ENCODE measurements at places on chromosomes 7 and 10. TPM values are rescaled to one million over a fixed set of nuclear protein-coding genes. Genes with fewer than 3 reads are reported as not detected.

- DNase-seq = no peak
Measured at GRCh38 chr7:130875901-130876300, 141.9 kb upstream of the KLF14 start.

The TMEM130 gene
- 64.2 TPM for polyA plus RNA-seq

DNA sequence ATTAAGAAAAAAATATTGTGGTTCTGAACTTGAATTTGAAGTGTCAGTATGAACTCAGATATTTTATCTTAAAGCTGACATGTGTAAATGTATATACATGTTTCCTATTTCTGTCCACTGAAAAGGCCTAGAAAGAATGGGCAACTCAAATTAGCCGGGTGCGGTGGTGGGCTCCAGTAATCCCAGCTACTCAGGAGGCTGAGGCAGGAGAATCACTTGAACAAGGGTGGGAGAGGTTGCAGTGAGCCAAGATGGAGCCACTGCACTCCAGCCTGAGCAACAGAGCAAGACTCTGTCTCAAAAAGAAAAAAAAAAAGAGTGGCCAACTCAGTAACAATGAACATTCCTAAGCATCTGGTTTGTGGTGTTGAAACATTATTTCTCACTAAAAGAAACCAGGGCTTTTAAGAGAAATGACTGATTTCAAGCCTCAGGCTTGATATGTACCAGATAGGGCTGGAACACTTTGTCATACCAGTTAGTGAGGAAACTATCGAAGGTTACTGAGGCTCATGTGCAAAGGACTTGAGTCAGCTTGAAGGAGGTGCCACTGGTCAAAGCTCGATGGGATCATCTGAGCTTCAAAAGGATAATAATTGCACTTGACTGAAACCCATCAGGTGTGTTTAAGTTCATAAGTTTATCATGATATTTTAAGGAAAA, 40.5 kb downstream of the AOAH start:
- no peak for DNase-seq

The TDRD1 gene
- polyA plus RNA-seq = 0.11 TPM

DNA sequence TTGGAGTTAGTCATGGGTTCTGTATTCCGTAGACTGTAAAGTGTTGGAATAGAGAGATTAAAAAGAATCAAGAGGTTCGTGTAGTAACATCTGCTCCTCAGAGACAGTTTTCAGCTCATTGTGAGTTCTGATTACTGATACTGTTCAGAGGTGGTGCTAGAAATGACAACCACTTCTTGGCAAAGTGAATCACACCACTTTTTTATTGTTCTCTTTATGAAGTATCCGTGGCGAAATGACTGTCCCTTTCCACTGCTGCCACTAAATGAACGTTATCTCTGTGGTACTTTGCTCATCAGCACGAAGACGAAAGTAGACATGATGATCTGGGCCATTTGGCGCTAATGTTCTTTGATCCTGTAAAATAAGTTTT, 860 bp downstream of the RPP30 start:
- DNase-seq = no peak

The PLEKHS1 gene
- 0.14 TPM for polyA plus RNA-seq

GRCh38 chr10:84054743-84055142, 84.6 kb upstream of the GHITM start:
- DNase-seq = no peak

The HTR5A gene
- polyA plus RNA-seq = not detected

- DNase-seq = no peak
Measured at GRCh38 chr7:131586259-131586658, 29.8 kb upstream of the PODXL start.

The PBLD gene
- polyA plus RNA-seq = 11.0 TPM

- DNase-seq = no peak
Measured at GRCh38 chr7:47609803-47610452, 28.0 kb upstream of the TNS3 start.

The PIP4K2A gene
- polyA plus RNA-seq = 30.1 TPM

- no peak for DNase-seq
Measured at GRCh38 chr7:69858471-69858870, 260.2 kb downstream of the AUTS2 start.

The VOPP1 gene
- polyA plus RNA-seq = 41.4 TPM

The CCL24 gene
- not detected for polyA plus RNA-seq
